Hematopoietic multipotent progenitor cell treated with erythropoietin and hydrocortisone succinate and interleukin-3 and kit ligand, for 4 days (in vitro differentiated cells): ENCODE measurements at places on chromosomes 13 and 19.

DNA sequence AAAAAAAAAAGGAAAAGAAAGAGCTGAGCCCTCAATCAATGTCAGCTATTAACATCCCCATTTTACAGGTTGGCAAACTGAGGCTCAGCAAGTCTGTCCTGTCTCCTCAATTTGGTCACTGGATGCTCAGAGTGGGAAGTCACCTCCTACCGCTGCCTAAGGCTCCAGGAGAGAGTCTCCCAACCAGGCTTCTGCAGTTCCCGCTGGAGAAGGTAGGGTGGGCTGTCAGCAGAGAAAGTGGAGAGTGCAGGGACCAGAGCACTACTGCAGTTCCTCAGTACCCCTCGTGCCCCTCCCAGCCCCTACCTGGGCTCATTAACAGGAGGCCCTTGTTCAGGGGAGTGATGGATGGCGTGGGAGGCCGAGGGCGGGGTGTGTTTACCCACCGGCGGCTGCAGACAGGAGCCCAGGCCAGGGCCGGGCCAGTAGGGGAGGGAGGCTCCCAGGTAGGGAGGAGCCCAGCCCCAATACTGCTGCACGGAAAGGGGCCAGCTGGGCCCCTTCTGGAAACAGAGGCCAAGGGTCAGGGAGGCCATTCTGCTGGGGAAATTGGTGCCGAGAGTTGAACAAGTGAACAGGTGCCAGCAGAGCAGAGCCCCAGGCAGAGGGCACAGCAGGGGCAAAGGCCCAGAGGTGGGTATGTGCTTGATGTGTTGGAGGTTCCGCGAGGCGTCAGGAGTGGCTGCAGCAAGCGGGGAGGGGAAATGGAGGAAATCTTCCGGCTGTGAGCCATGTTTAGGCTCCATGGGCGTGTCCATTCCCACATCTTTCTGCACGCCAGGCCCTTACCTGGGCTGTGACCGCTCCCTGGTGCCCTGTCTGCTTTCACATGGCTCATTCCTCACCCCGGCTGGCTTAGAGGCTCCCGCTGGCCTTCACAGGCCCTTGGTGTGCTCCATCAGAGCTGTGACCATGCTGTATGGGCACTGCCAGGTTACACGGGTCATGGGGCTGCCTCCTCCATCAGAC is 7.6 kb upstream of the COMP start:
- DNase-seq, result no peak

- no peak for DNase-seq
Observed at GRCh38 chr19:35740108-35740422, 2.2 kb downstream of the IGFLR1 start.

DNA sequence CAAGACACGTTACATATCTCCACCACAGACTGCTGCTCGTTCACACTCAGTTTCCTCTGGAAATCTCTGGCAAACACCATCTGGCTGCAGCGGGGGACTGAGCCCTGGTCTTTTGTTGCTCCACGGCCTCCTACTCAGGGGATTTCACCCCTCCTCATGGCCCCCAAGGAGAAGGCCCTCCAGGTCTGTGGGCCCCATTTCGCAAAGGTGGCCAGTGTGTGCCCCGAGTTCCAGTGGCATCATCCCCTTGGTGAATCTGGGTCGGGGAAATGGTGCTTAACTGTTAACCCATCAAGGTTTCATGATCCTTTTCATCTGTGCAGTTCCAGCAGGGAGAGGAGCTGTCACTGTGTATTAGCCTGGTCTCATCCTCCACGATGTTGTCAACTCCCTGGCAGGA is 235.4 kb upstream of the MAB21L1 start:
- no peak for DNase-seq

DNA sequence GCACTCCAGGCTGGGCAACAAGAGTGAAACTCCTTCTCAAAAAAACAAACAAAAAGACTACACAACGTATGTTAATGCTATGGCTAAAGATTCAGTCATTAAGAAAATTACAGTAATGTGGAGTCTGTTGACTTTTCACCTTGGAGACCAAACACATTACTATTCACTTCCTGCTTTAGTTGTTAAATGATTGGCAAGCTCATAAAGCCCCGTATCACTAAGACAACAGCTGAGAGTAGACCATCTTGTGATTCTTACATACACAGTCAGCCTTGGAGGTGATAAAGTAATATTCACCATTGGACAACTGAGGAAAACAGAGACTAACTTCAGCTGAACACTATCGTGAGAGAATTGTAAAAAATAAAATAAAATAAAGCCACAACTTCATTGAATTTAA is 86.5 kb downstream of the KCTD12 start:
- peak; percentile 18 for DNase-seq

DNA sequence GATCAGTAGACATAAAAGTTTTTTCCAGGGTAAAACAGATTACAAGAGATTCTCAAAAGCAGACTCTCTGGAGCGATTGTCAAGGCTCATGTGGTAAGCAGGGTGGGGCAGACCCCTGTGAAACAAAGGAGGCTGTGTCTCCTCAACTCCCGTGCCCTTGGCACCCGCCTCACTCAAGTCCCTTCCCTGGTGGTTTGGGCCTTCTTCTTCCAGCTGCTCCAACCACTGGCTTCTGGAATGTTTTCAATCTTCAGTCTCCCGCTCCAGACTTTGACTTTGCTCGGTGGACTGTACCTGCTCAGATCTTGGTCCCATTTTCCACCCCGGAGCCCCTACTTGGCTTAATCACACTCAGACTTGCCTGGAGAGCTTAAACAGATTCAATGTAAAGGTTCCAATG is 74.8 kb upstream of the STK24 start:
- no peak for DNase-seq

DNA sequence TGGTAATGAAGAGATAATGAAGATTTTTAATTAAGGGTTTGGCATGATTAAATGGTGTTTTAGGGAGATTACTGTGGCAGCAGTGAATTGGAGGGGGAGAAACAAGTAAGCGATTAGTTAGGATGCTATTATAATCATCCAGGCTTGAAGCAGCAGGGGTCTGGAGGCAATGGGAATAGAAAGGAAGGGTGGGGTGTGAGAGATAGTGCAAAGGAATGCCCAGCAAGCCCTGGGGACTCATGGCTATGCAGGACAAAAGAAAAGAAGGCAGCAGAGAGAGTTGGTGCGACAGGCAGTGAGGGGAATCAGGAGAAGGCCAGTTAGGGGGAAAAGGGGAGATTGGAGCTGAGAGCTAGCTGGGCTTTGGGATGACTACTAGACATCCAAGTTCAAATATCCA is 34.5 kb downstream of the SOX21 start:
- no peak for DNase-seq

- peak; percentile 88 for DNase-seq
Observed at GRCh38 chr19:47813304-47813994, 8.3 kb upstream of the CRX start.

GRCh38 chr13:110366733-110367132 is 59.6 kb downstream of the COL4A2 start:
- no peak for DNase-seq

- DNase-seq, result no peak
Observed at GRCh38 chr13:47256618-47257017, 359.8 kb upstream of the HTR2A start.

DNA sequence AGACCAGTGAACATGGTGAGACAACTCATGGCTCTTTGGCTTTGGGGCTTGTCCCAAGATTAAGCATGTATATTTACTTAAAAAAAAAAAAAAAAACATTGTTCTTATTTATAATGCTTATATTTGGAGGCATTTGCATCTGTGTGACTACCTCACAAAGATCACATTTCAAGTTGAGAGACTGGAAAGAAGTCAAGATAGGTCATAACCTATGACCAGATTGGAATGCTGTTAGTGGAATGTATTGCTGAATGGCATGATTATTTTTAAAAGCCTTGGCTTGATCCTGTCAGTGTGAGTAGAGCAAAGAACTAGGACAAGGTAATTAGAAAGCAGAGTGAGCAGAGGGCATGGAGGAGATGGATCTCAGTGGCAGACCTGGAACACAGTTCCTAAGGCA is 214.6 kb downstream of the OXGR1 start:
- DNase-seq, result no peak

DNA sequence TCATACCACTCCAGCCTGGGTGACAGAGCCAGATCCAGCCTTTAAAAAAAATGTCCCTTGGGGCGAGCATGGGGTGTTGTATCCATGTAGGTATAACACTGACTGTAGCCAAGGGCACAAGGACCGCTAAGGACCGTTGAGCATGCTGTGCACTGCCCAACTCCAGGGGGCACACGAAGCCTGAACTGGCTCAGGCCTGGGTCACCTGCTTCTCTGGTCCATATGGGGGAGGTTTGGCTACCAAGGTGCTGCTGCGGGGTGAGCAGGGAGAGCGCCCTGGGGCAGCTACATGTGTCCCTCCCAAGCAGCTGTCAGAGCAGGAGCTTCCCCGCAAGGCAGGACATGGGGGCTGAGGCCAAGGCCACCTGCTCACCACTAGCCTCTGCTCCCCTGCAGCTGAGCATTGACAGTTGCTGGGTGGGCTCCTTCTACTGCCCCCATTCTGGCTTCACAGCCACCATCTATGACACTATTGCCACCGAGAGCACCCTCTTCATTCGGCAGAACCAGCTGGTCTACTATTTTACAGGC is 16.3 kb downstream of the CATSPERG start:
- DNase-seq, result no peak

GRCh38 chr13:48275507-48275906 is 28.0 kb upstream of the RB1 start:
- no peak for DNase-seq

DNA sequence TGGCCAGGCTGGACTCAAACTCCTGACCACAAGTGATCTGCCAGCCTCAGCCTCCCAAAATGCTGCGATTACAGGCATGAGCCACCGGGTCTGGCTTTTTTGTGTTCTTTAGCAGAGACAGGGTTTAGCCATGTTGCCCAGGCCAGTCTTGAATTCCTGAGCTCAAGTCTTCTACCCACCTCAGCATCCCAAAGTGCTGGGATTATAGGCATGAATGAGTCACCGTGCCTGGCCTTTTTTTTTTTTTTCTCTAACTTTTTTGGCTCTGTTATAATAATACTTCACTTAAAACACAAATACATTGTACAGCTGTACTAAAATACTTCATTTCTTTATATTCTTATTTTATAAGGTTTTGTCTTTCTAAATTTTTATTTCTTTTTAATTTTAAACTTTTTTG is 599.5 kb upstream of the PCDH9 start:
- DNase-seq, result no peak

GRCh38 chr13:67742478-67742877 is 512.3 kb upstream of the PCDH9 start:
- no peak for DNase-seq

DNA sequence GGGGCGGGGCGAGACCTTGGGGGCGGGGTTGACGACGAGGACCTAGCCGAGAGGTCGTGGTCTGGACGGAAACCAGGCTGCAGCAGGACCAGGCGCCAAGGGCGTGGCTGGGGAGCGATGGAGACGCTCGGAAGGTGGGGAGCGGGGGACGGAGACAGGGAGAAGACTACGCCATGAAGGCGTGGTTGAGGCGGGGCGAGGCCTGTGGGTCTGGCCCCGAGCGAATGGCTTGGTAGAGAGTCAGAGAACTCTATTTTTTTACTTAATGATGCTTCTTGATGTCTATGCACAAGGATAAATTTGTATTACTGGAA is 674 bp upstream of the FBXL12 start:
- DNase-seq, result no peak

DNA sequence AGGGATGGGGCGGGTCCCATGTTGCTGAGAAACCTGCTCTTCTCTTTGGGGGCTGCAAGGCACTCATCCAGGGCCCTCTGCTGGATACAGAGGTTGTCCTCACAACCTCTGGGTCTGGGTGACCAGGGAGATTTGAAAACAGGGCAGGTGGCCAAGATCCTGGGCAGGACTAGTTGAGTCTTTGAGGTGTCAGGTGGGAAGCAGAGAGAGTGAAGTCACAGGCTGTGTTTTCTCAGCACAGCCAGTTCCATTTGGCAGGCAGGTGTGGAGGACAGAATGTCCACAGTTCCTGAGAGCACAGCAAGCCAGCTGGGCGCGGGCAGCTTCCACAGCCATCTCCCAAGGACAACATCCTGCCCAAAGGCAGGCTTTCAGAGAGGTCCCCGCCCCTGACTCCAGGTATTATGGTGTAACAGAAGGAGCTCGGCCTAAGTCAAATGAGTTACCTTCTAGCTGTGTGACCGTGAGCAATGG is 118.8 kb downstream of the NUFIP1 start:
- peak; percentile 11 for DNase-seq

DNA sequence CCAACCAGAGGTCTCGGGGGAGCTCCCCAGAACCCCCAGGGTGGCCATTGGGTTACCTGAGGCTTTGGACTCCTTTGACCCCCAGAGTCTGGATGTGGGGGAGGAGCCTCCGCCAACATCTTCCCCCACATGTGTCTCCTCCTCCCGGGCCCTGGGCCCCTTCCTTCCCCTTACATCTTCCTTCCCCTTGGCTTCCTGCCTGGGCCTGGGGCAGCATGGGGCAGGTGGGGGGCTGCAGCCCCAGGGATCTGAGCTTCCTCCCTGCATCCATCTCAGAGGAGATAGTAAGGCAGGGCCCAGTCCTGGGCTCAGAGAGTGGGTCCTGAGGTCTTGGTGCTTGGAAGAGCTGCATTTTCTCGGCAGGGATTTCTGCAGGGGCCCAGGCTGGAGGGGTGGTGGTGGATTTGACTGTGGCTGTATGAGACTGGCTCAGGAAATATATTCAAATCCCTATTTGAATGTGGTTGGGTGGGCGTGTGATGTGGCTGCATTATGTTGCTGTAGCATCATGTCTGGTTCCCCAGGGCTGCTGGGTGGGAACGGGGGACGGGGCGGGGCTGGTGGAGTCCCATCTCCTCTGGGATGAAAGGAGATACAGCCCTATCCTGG is 919 bp downstream of the VAV1 start:
- DNase-seq, result peak; percentile 80

DNA sequence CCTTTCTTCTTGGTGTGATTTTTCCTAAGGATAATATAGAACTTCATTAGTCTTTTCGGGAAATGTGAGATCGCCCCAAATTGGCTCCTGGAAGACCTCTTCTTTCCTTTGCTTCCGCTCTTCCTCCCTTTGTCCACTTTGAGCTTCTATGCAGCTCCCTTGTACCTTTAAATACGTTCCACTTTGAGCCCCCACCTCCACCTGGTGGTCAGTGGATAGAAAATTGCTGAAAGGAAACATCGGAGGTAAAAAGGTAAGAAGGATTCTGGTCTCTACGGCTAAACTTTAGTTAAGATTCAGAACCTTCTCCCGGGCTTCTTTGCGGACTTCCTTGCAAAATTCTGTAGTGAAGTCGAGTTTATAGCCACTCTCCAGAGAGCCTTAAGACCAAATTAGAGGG is 55.0 kb upstream of the TM9SF2 start:
- DNase-seq, result no peak

DNA sequence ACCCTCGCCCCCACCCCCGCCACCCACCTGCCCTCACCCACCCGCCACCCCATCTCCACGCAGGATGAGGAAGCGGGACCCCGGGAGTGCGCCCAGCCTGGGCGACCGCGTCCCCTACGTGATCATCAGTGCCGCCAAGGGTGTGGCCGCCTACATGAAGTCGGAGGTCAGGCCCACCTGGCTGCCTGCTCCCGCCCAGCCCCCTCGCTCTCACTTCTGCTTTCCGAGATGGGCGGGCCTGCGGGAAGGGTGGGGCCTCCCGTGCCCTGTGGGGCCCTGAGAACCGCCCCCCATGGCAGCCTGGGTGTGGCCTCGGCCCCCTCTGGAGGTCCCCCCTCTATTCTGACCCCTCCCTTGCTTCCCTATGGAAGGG is 3.1 kb upstream of the SPIB start:
- peak; percentile 92 for DNase-seq
